ENCODE measurements at places on chromosomes 6 and 20.

DNA sequence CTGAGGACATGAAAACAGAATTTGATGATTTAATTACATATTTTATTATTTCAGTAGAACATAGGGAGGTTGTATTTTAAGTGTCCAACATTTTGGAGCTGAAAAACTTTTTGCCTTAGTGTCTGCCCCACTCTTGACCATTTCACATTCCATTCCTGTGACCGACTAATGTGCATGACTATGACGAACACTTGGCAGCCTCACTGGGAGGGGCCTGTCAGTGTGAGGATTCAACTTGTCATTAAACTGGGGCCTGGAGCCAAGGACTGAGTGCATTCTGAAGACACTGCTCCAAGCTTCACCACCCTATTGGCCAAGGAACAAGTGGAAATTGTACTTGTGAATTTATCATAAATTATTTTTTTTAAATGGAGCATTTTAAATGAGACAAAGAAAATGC is 661.3 kb downstream of the BCKDHB start:
- peak; percentile 61 for DNase-seq

DNA sequence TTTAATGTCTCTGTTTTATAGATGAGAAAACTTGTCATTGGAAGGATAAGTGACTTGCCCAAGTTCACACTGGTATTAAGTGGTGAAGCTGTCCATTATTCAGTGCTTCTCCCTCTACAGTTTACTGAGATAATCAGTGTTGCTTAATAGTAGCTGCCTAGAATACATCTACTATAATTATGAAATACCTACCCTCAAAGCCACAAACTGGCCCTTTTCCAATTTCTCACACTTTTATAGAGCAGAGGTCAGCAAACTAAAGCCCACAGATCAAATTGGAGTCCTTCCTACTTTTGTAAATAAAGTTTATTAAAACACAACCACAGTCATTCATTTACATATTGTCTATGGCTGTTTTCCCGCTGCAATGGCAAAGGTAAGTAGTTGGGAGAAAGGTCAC is 73.5 kb downstream of the EYS start:
- DNase-seq: no peak

GRCh38 chr6:165292657-165293056 is 16.7 kb downstream of the C6orf118 start:
- no peak for DNase-seq

DNA sequence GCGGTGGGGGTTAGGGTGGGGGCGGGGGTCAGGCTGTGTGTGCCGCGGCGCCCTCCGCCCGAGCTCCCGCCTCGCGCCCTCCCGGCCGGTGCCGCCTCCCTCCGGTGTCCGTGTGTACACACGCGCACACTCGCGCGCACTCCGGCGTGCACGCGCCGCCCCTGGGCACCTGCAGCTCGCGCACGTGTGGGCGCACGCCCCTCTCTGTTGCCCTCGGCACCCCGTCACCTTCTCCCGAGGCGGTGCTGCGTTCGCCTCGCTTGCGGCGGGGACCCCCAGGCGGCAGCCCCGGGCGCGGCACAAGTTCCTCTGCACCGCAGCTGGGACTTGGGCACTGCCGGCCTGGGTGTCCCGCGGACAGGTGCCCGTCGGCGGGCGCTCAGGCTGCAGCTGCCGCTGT is 525 bp downstream of the MACROD2 start:
- no peak for DNase-seq

DNA sequence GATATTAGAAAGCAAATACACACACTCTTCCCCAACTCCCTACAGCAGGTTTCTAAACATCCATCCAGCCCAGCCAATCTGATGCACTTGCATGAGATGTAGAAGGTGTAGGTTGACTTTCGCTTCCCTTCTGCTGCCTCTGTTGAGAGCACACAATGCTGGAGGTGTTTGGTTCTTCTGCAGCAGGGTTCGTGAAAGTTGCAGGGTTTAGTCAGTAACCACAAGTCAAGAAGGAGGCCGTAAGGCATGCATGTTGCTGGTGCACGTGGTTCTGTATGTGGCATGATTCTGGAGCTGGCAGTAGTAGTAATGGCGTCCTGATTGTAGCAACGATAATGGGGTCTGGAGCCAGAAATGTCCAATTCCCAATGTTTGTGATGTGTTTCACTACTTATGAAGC is 53.0 kb downstream of the DEK start:
- DNase-seq: no peak

DNA sequence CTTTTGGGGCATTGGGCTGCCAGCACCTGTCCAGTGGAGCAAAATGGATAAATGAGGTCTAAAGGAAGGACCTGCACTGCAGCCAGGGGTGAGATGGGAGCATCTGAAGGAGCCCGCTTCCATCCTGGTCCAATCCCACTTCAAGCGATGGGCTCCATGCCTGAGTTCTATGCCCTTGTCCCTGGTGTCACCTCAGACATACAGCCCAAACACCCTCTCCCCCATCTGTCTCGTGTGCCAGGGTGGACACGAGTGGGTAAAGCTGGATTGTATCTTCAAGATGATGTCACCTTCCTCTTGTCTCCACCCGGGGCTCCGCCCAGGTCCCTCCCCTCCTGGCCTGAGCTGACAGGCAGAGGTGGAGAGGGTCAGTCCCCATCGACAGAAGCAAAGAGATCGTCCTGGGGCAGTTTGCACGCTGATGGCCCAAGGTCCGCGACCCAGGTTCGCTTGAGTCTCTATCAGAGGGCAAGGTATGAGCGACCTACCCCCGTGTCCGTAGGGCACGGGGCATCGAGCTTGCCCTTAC is 544 bp downstream of the SMIM29 start:
- peak; percentile 61 for DNase-seq

GRCh38 chr6:163702736-163703135 is 288.2 kb downstream of the QKI start:
- DNase-seq: no peak

DNA sequence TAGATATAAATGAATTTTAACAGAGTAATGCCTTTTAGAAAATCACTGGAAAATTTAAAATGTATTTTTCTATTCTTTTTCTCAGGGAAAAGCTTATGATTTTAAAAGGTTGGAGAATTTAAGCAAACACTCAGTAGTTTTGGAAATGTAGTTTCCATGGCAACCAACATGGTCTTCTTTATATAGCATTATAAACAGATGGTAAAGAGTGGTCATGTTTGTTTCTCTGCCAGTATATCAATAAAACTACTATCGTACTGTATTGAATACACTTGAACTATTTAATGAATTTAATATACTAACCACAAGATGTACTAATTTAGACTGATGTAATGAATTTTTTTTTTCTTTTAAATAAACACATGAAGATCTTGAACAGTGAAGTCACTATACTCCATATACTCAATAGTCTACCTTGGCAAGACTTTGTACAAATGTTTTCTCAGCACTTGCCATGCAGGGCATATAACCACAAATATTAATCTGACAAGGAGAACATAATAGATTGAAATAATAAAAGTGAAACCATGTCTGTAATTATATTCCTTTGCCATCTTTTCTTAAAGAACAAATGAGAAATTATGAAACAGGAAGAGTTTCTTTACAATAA is 105.5 kb downstream of the PDSS2 start:
- no peak for DNase-seq

- DNase-seq: no peak
These were observed 44.1 kb downstream of the NKX2-4 start for GRCh38 chr20:21353236-21353635.

DNA sequence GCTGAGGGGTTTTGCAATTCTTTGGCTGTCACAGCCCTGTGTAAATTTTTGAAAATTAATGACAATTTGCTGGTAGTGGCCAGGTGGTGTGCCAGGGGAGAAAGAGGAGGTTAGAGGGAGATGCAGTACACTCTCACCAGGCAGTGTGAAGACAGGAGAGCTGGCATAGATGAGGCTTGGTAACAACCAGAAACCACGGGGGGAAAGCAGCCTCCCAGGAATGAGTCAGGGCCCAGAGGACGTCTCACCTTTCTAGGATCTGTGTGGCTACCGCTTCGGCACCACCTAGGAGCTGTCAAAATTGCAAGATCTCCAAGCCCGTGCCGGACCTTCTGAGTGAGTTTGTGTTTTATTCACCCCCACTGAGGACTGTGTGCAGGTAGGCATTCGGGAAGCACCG is 171.4 kb downstream of the PACRG start:
- no peak for DNase-seq

DNA sequence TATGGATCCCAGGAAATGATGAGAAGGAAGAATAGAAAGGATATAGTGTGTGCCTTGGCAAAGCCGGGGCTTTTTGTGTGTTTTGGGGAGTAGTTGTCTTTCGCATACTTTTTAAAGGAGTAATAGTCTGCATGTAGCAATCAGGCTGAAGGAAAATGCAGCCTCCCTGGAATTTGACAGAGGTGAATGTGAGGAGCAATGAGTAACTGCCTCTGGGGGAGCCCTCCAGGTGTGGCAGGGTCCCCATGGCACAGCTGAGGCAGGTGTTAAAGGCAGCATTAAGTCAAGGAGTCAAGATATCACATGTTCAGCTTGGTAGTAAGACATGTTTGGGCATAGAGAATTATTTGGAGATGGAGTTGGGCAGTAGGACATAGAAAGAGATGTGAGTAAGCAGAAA is 203.1 kb downstream of the C6orf118 start:
- no peak for DNase-seq

DNA sequence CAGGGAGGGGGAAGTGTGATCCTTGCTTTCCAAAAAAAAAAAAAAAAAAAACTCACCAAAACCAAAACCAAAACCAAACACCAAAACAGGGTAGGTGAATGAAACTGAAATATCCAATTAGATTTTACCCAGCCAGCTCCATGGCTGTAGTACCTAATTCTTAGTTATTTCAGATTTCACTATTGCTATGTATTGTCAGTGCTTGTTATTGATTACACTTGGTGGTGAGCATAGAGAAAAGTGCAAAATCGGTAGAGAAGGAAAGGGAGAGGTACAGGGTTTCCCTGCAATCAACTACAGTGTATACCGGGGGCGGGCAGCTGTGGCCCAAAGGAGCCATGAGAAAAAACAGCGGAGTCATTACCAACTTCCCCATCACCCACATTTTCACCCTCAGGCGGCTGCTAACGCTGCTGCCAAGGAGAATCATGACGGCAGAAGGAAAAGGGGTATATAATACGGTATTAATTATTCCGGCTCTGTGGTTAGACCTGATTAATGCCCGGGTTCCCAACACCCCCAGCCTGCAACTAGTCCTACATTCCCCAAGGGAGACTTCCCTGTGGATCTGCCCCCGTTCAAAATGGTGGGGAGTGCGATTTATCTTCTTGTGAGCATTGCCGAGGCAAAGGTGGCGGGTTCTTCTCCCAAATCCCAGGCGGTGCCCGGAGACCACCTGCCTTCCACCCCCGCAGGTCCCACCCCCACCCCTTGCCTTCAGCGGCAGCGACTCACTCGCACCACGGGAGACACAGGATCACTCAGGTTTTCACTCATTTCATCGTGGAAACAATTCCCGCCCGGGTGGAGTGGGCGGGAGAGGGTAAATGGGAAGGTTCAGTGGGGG is at the start of gene C6orf62:
Gene C6orf62, minus strand, starts transcription at position 30 of the 847 bp plus-strand sequence. CDS start 486 bp downstream, outside the sequence.
- no peak for DNase-seq

GRCh38 chr6:41372832-41373626 is 37.6 kb downstream of the NCR2 start:
- DNase-seq: no peak

DNA sequence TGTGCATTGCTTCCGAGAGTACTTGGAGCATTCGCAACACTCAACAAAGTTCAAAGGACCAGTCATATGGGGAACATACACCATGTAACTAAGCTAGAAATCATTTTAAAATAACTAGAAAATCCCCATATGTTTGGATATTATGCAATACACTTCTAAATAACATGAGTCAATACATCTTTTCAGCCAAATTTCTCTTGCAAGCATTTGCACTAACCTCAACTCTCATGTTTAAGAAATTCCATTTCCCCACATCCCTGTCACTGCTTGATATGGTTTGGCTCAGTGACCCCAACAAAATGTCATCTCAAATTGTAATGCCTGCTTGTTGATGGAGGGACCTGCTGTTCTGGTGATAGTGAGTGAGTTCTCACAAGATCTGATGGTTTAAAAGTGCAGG is 85.7 kb upstream of the CST7 start:
- no peak for DNase-seq

DNA sequence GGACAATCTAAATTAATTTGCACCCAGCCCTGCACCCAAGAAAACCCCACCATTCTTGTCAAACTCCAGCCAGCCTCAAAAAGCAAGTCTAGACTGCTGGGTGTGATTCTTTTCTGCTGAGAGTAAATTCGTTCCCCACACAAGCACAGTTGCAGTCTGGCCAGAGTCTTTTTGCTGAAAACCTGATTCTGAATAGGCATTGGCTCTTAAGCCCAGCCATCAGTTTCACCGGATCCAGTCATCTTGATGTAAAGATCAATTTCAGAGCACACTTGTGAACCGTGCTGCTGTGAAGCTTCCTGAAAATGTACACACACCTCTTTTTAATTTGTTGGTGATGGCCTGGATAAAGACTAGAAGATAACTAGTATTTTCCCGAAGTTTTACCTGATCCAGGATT is 159.4 kb upstream of the GGTLC1 start:
- DNase-seq: no peak

DNA sequence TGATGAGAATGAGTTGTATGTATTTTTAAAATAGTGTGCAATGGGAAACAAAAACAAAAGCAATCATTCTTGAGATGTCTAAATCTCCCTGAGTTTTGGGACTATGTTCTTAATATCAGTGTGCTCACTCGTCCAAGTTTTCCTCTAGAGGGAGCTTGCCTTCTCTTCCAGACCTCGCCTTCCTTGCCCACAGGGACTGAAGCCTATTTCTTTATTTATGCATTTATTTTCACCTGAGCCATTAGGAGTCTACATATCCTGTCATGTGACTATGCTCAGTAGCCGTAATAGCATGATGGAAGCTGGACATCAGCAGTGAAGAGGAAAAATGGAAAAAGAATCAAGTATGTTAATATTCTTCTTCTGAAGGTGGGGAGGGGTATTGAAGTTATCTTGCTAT is 131.2 kb downstream of the SH3BGRL2 start:
- DNase-seq: no peak

- DNase-seq: no peak
These were observed 169.2 kb downstream of the PTPRK start for GRCh38 chr6:128351255-128351514.

GRCh38 chr6:3456898-3457709 is at the start of gene SLC22A23:
SLC22A23 (minus strand) TSS chr6:3457050; CDS start chr6:3456559, 491 bp downstream.
- DNase-seq: peak; percentile 50

- DNase-seq: no peak
These were observed 35.7 kb downstream of the CD83 start for GRCh38 chr6:14153228-14153627.

DNA sequence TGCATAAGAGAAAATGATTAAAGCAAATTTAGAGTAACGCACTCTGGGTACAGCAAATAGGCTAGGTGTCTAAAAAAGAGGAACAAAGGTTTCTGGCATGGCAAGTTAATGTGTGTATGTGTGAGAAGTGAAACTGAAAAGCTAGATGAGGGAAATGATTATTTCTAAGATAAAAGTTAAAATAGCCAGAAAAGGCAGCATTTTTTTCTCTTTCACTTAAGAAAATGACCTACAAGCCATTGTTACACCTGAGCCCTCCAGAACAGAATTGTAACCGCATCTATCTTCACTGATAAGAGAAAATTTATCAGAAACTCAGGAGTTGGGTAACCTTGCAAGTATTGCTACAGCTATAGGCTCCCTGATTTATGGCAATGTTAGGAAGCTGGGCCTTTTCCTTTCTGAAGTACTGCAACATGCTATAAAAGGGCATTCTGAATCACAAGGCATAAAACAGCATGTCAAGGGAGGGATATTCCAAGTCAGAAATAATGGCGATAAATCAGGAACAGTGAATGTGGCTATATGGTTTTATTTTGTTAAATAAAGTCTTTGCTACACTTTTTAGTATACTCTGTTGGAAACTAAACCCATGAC is 395.3 kb downstream of the TBC1D32 start:
- no peak for DNase-seq
